HT1080 (cell line): ENCODE measurements at places on chromosomes 4 and X. TPM values are rescaled to one million over a fixed set of nuclear protein-coding genes. Genes with fewer than 3 reads are reported as not detected.

The RTL9 gene
- 0.20 and 0.26 TPM in 2 replicates for total RNA-seq

The LNX1 gene
- total RNA-seq = 0.87 and 1.3 TPM in 2 replicates

The ARL13A gene
- not detected in 2 replicates for total RNA-seq

The AFP gene
- 1.4 and 1.8 TPM in 2 replicates for total RNA-seq

The CSAG1 gene
- 63.8 and 71.6 TPM in 2 replicates for total RNA-seq

The BEND2 gene
- total RNA-seq = not detected in 2 replicates

The SOWAHB gene
- total RNA-seq = 0.03 TPM in 1 of 2 replicates, not detected in the other

The ARHGEF6 gene
- 3.2 and 3.5 TPM in 2 replicates for total RNA-seq

The MPC1L gene
- not detected in 2 replicates for total RNA-seq

The GABRA4 gene
- total RNA-seq = 0.03 and 0.11 TPM in 2 replicates

The ATP6AP2 gene
- 35.6 and 36.4 TPM in 2 replicates for total RNA-seq

The SLC38A5 gene
- total RNA-seq = not detected in 2 replicates

The LRAT gene
- total RNA-seq = 0.32 TPM in 1 of 2 replicates, not detected in the other

The TBX22 gene
- total RNA-seq = not detected in 2 replicates

The SLC7A11 gene
- total RNA-seq = 12.6 and 12.8 TPM in 2 replicates

The TLL1 gene
- total RNA-seq = 0.31 TPM in 1 of 2 replicates, not detected in the other

The ATP5ME gene
- total RNA-seq = 214 and 483 TPM in 2 replicates

The GPC3 gene
- total RNA-seq = not detected in 2 replicates

The CITED1 gene
- 3.2 TPM in 1 of 2 replicates, not detected in the other for total RNA-seq

The LPAR4 gene
- total RNA-seq = 0.40 TPM in 1 of 2 replicates, not detected in the other
